CD4-positive, alpha-beta T cell treated with Interleukin-15 for 1 hour (primary cell): ENCODE measurements at places on chromosomes 2 and 18.

- no peak for DNase-seq
Observed at GRCh38 chr2:8054070-8054469, 627.8 kb upstream of the ID2 start.

- DNase-seq: no peak
Observed at GRCh38 chr2:223114170-223114569, 62.2 kb downstream of the KCNE4 start.

DNA sequence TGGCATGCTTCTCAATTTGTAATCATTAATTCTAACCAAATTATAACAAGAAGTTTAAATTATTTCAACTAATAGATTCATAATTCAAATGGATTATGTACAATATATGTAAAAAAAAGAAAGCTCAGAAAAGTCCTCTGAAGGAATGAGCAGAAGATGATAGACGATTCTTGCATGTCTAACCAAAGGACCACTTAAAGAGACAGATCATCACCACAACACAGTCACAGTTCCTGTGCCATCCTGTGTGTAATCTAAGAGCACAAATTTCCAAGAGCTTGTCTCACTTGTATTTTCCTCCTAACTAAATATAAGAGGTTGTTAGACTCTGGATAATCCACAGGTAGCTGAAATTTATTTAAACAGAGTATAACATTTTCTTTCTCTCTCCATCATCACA is 122.3 kb upstream of the CD226 start:
- DNase-seq: no peak

- no peak for DNase-seq
Observed at GRCh38 chr2:159445307-159445706, 158.8 kb upstream of the WDSUB1 start.

DNA sequence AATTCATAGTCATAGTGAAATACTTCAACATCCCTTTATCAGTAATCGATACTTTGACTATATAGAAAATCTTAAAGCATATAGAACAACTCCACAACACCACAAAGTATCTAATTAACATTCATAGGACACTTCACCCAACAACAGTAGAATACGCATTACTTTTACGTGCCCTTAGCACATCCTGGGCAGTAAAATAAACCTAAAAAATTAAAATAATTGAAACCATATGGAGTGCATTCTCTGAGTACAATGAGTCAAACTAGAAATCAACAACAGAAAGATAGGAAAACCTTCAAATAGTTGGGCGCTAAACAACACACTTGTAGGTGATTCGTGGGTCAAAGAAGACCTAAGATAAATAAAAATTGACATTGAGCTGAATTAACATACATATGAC is 442.9 kb downstream of the SUCLG1 start:
- no peak for DNase-seq
